Stimulated activated CD4-positive, alpha-beta T cell treated with anti-CD3 and anti-CD28 coated beads, Interleukin-12 subunit alpha, Interleukin-12 subunit beta, amount 100 ng/mL, for 24 hours (primary cell): ENCODE measurements at places on chromosomes 4 and X.

DNA sequence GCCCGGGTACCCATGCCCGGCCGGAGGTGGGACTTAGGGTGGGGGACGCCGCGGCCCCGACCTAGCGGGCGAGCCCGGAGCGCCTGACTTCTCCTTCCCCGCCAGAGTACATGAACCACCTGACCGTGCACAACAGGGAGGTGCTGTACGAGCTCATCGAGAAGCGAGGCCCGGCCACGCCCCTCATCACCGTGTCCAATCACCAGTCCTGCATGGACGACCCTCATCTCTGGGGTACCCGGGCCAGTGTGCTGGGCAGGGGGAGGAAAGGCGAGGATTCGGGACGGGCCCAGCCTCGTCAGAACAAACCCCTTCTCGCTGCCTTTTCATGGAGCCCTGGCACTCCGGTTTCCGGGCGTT, 622 bp downstream of the TAFAZZIN start:
- no peak for DNase-seq

- no peak for DNase-seq
Measured at GRCh38 chrX:45900766-45901615, 644.2 kb downstream of the ZNF674 start.

DNA sequence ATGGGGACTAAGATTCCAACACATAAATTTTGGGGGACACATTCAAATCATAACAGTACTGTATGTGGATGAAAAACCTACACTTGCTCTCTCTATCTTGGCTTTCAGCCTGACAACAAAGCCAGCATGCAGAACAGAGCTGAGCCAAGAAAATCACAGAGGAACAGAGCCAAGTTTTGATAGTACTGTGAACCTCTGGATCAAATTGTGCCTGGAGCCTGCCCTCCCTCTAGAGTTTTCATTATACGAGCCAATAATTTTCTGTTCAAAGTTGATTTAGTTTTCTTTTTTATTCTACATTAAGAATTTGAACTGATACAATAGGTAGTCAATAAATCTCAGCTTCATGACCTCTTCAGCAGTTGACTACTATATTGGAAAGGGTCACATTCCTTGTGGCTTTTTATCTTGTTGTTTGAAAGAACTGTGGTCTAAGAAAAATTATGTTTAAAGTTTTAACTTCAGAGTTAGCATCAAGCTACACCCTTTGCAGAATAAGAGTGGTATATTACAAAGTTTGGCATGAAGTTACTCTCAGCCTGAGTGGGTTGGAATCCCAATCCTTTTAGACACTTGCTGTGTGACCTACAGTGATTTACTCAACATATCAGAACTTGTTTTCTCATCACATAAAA, 31.1 kb downstream of the GRID2 start:
- no peak for DNase-seq

GRCh38 chr4:152531479-152531878, 4.4 kb downstream of the FBXW7 start:
- DNase-seq, result no peak

DNA sequence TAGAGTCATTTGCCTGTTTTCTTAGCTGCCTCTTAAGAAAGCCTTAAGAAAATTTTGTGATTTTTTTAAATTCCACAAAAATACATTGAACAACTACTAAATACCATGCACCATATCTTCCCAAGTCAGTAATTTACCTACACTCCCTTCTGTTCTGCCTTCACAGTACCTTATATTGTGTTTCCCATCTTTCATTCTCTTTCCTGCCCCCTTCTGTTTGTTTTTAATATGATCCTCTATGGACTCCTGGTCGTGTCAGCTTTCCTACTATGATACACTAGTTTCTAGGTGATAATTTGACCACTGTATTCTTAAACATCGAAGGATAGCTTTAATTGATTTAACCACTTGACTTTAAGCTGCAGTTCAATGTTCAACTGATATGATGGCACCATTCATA, 297.7 kb upstream of the HAND2 start:
- no peak for DNase-seq

GRCh38 chr4:120857312-120857711, 65.2 kb downstream of the PRDM5 start:
- no peak for DNase-seq

GRCh38 chr4:70808151-70808550, 31.5 kb downstream of the GRSF1 start:
- no peak for DNase-seq

- DNase-seq, result no peak
Measured at GRCh38 chrX:150363561-150364346, 637 bp downstream of the MAMLD1 start.

- no peak for DNase-seq
Measured at GRCh38 chrX:104270916-104271512, 16.3 kb upstream of the ESX1 start.
